CD8-positive, alpha-beta memory T cell (primary cell): ENCODE measurements at places on chromosomes 2 and 18. TPM values are rescaled to one million over a fixed set of nuclear protein-coding genes. Genes with fewer than 3 reads are reported as not detected.

The RAB6C gene
- 0.09 TPM for total RNA-seq

DNA sequence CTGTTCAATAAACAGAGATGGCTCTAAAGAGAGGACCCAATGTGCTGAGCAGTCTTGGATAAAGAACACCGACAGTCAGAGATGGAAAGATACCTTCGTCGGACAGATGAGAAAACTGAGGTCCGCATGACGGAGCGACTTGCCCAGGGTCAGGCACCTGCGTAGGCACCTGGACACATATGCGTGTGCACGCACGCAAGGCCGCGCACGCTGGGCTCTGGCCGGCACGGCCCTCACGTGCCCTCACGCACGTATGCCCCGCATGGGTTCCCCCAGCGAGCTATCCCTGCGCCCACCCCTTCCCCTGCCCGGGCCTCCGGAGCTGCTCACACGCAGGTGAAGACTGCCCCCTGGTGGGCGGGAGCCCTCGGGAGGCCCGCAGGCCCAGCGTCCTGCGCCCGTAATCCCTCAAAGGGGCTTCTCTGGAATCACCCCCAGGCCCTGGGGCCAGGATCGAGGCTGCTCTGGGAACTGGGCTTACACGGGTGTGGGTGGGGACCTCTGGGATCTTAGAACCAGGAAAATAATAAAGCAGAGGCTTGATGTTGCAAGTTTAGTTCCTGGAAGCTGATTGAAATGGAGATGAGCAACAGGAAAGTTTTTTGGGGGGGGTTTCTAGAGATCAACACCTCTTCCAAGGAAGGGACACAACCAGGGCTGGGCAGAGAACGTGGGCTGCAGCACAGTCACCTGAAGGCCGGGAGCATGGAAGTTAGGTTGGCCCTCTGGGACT, 246.3 kb downstream of the TNS1 start:
- no peaks in the 10 kb centered on the region for H3K36me3 ChIP-seq
- peak; percentile 42 for DNase-seq
- H3K4me3 ChIP-seq, result no peak overlapping the region
- no peaks in the 10 kb centered on the region for H3K27me3 ChIP-seq

GRCh38 chr2:226552571-226553285, 246.9 kb downstream of the IRS1 start:
- H3K4me1 ChIP-seq, result no peaks in the 10 kb centered on the region
- no peaks in the 10 kb centered on the region for H3K36me3 ChIP-seq
- H3K27me3 ChIP-seq, result no peaks in the 10 kb centered on the region
- no peak overlapping the region for H3K4me3 ChIP-seq
- H3K27ac ChIP-seq, result no peak overlapping the region
- DNase-seq, result no peak

GRCh38 chr2:175834477-175834876, 167.6 kb downstream of the LNPK start:
- H3K36me3 ChIP-seq, result no peaks in the 10 kb centered on the region
- no peaks in the 10 kb centered on the region for H3K4me1 ChIP-seq
- H3K4me3 ChIP-seq, result no peak overlapping the region
- no peak overlapping the region for H3K27ac ChIP-seq

DNA sequence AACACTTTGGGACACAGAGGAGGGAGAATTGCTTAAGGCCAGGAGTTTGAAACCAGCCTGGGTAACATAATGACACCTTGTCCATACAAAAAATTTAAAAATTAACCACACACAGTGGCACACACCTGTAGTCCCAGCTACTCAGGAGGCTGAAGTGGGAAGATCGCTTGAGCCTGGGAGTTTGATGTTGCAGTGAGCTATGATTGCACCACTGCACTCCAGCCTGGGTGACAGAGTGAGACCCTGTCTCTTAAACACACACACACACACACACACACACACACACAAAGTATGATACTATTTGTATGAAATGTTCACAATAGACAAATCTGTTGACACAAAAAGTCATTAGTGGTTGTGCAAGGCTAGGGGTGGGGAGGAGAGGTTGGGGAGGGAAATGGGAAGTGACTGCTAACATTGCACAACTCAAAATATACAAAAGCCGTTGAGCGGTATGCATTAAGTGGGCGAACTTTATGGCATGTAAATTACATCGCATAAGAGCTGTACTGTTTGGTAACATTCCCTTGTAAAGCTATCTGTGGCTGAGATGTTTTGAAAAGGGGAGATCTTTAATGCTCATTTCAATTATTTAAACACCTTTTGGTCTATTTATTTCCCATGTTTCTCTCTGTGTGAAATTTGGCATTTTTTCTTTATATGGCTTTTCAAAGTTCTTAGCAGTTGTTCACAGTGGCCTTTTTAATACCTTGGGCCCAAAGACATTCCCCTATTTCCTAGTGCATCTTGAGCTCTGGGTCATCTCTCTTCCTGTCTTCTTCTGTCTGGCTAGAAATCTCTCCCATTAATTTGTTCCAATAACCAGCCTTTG, 58.9 kb upstream of the ZNF516 start:
- no peak overlapping the region for H3K4me3 ChIP-seq
- H3K27me3 ChIP-seq, result no peaks in the 10 kb centered on the region
- no peaks in the 10 kb centered on the region for H3K4me1 ChIP-seq
- no peaks in the 10 kb centered on the region for H3K36me3 ChIP-seq
- DNase-seq, result no peak
- no peak overlapping the region for H3K27ac ChIP-seq

- H3K4me3 ChIP-seq, result no peak overlapping the region
- H3K27ac ChIP-seq, result no peak overlapping the region
- no peak for DNase-seq
Measured at GRCh38 chr18:39166776-39167175, 1601.2 kb upstream of the CELF4 start.

DNA sequence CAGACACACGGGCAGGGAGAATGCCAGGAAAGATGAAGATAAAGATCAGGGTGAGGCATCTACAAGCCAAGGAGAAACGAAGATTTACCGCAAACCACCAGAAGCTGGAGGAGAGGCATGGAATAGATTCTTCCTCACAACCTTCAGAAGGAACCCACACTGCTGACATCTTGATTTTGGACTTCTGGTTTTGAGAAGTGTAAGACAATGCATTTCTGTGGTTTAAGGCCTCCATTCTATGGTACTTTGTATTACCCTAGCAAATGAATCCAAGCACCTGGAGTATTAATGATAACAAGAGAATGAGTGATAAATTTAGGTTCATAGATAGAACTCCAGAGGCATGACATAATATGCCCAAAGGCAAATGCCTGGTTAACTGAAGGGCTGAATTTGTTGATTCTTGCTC, 11.8 kb upstream of the FN1 start:
- H3K4me3 ChIP-seq, result no peak overlapping the region
- no peaks in the 10 kb centered on the region for H3K4me1 ChIP-seq
- no peak for DNase-seq
- H3K27me3 ChIP-seq, result no peaks in the 10 kb centered on the region

DNA sequence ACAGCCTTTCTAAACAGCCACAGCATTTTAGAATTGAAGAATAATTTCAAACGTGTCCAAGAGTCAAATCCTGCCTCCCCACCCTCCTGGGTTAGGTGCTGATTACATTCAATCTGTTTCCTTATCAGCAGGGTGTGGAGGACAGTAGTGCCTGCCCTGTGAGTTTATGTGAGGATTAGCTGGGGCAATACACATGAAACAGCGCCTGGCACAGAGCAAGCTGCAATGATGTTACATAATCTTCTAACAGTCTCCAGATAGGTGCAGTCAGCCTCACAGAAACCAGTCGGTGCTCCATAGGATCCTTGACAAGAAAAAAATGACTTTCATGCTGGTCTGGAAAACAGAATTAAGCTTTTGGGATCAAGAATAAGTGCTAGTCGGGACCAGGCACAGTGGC, 91.7 kb upstream of the ITGA6 start:
- H3K27me3 ChIP-seq, result no peaks in the 10 kb centered on the region
- peaks cover 11% of the 10 kb centered on the region for H3K4me1 ChIP-seq
- H3K4me3 ChIP-seq, result no peak overlapping the region
- H3K27ac ChIP-seq, result no peak overlapping the region
- no peaks in the 10 kb centered on the region for H3K36me3 ChIP-seq

DNA sequence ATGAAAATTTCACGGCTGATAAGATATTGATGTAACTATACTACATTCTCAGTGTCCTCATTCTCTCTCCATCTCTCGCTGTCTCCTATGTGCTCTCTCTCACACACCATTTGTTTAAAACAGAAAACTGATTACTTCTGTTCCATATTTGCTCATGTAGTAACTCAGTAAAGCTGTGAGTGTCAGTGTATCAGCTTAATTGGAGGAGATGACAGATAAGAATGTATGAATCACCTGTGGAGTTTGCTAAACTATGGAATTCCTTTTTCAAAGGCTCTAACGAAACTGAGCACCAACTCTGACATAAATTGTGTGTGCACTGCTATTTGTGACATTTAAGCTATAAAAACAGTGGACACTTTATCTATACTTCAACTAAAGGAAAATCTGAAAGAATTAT, 1080.0 kb downstream of the DSC3 start:
- no peak for DNase-seq
- no peaks in the 10 kb centered on the region for H3K4me1 ChIP-seq
- H3K4me3 ChIP-seq, result no peak overlapping the region
- no peaks in the 10 kb centered on the region for H3K27me3 ChIP-seq

DNA sequence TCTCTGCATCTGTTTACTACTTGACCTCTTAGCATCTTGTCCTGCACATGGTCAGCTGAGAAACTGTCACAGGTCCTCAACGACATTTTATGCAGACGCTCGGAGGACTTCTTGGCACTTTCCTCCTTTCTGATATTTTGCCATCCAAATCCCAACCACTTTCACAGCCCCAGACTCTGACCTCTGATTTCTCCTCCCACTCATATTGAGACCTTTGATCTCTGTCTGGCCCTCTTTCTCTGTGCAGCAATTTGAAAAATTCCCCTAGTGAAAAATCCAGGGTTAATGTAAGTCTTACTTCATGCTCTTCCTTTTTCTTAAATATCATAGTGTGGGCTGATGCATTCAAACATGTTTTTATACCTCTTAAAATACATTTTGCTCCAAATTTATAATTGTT, 273.8 kb downstream of the CCDC102B start:
- H3K27me3 ChIP-seq, result no peaks in the 10 kb centered on the region
- H3K36me3 ChIP-seq, result no peaks in the 10 kb centered on the region
- no peak overlapping the region for H3K4me3 ChIP-seq

The ZNF804A gene
- total RNA-seq, result not detected

GRCh38 chr2:39666491-39667101, 879 bp downstream of the TMEM178A start:
- H3K27me3 ChIP-seq, result peaks cover 28% of the 10 kb centered on the region
- H3K36me3 ChIP-seq, result no peaks in the 10 kb centered on the region
- no peak overlapping the region for H3K4me3 ChIP-seq
- no peaks in the 10 kb centered on the region for H3K4me1 ChIP-seq

GRCh38 chr18:9211955-9212354, 75.4 kb downstream of the ANKRD12 start:
- no peak for DNase-seq
- no peaks in the 10 kb centered on the region for H3K4me1 ChIP-seq
- H3K36me3 ChIP-seq, result peaks cover 38% of the 10 kb centered on the region
- no peaks in the 10 kb centered on the region for H3K27me3 ChIP-seq
- H3K4me3 ChIP-seq, result no peak overlapping the region

The FEV gene
- total RNA-seq, result not detected

The CIB4 gene
- total RNA-seq, result not detected

DNA sequence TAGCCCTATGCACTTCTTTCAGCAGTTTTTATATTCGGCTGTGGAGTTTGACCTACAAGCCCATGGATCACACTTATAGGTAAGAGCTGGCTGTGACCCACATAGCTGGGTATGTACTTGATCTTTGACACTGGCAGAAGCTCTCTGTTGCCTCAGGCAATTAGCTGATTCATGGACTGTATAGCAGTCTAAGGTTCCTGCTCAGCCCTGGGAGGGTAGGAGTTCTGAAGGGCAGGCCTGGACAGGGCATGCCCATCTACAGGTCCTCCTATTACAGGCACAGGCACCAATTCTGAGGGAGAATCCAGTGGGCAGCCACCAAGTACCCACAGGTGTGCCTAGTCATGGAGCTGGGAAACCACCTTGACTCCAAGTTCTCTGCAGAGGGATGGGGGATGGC, 301.8 kb upstream of the GALNT5 start:
- DNase-seq, result no peak
- no peaks in the 10 kb centered on the region for H3K27me3 ChIP-seq
- H3K4me1 ChIP-seq, result no peaks in the 10 kb centered on the region
- no peaks in the 10 kb centered on the region for H3K36me3 ChIP-seq
- no peak overlapping the region for H3K27ac ChIP-seq

DNA sequence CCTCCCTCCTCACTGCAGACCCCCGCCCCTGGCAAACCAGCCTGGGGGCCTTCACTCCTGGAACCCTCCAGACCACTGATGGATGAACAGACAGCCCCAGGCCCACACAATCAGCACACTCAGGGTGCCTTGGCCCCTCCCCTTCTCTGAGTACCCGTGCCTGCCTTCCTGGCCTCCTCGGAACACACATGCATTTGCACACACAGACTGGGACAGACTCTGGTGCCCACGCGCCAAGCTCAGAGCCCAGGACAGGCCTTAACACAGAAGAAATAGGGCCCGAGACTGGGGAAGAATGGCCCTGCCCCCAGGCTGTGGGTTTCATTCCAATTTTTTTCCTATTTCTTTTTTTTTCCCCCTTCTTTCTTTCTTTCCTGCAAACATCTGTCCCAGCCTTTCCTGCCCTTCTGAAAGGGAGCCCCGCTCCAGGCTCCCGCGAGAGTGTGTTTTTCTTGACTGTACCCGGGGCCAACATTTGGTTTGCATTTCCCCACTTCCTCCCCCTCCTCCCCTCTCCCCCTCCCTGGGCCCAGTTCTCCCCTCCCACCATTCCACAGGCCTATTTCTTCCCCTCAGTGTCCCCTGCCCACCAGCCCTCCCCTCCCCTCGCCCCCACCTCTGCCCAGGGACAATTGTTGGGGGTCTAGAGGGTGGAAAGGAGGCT, 618 bp upstream of the TNS1 start:
- H3K36me3 ChIP-seq, result no peaks in the 10 kb centered on the region
- H3K4me1 ChIP-seq, result no peaks in the 10 kb centered on the region
- no peak overlapping the region for H3K27ac ChIP-seq
- no peak overlapping the region for H3K4me3 ChIP-seq
- DNase-seq, result no peak

DNA sequence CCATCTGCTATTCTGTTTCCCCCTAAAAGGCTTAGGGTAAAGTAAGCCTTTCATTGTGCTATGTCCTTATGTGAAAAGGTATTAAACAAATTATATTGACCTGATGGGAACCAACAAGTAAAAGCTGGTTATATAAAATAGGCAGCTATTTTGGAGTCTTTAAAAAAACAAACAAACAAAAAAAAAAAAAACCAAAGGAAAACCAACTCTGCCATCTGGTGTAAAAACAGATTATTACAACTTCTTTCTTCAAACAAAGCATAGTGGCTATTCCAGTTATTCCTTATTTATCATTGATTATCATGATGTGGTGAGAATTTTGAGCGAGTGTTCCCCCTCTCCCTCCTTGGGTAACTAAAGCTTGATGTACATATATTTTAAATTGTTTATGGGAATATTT, 122.3 kb upstream of the FHL2 start:
- no peaks in the 10 kb centered on the region for H3K27me3 ChIP-seq
- H3K4me1 ChIP-seq, result no peaks in the 10 kb centered on the region
- H3K4me3 ChIP-seq, result no peak overlapping the region

DNA sequence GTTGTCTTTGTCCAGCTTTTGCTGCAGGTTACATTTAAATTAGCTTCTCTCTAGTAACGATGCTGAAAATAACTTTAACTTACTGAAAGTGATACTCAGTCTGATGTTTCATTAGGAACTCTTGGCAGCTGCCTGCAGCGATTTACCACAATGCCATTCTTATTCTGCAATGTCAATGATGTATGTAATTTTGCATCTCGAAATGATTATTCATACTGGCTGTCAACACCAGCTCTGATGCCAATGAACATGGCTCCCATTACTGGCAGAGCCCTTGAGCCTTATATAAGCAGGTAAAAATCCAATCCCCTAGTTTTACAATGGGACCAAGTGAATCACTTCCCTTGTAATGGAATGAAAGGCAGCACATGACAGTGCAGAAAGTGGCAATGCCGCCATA, 16.3 kb upstream of the MFF start:
- no peak overlapping the region for H3K4me3 ChIP-seq
- H3K36me3 ChIP-seq, result no peaks in the 10 kb centered on the region
- H3K27me3 ChIP-seq, result no peaks in the 10 kb centered on the region
- no peaks in the 10 kb centered on the region for H3K4me1 ChIP-seq
- DNase-seq, result no peak
